MCF 10A (cell line): ENCODE measurements at places on chromosomes 3 and 15. TPM values are rescaled to one million over a fixed set of nuclear protein-coding genes. Genes with fewer than 3 reads are reported as not detected.
A peak's percentile ranks its signal among the peaks of the same experiment; 100 is the strongest.

- no peak overlapping the region for H3K27ac ChIP-seq
- no peak for DNase-seq
- no peak overlapping the region for H3K4me3 ChIP-seq
- H3K27me3 ChIP-seq: peaks cover 90% of the 10 kb centered on the region
- no peaks in the 10 kb centered on the region for H3K36me3 ChIP-seq
Observed at GRCh38 chr15:36880913-36881460, 219.4 kb downstream of the MEIS2 start.

DNA sequence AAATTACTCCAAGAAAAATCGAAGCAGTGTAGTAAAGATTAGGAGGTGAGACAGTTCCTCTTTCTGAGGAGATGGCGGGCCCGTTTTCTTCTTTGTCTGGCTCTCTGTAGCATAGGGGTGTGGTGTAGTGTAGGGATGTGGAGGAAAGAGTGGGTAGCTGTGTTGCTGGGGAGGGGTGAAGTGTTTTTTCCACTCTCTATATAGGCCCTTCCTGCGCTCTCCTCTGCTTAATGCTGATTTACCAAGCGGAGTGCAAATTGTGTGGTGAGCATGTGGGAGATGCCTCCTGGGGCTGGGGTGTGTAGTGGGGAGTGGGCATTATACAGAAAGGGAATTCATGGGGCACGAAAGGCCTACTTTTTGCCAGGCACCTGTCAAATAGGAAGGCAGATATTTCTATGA lies 94.9 kb downstream of the ST6GAL1 start:
- no peaks in the 10 kb centered on the region for H3K36me3 ChIP-seq
- peaks cover 5% of the 10 kb centered on the region for H3K4me1 ChIP-seq
- no peak for DNase-seq
- H3K27me3 ChIP-seq: no peaks in the 10 kb centered on the region
- H3K4me3 ChIP-seq: no peak overlapping the region

DNA sequence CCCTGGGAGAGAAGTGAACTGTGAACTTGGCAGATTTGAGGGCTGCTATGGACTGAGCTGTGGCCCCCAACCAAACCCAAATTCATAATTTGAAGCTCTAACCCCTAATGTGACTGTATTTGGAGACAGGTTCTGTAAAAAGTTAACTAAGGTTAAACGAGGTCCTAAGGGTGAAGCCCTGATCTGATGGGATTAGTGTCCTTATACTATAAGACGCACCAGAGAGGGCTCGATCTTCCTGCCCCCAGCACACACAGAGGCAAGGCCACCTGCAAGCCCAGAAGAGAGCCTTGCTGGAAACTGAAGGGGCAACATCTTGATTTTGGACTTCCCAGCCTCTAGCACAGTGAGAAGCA lies 34.0 kb downstream of the TKT start:
- peaks cover 38% of the 10 kb centered on the region for H3K36me3 ChIP-seq
- no peaks in the 10 kb centered on the region for H3K27me3 ChIP-seq
- no peaks in the 10 kb centered on the region for H3K4me1 ChIP-seq
- no peak for DNase-seq
- H3K4me3 ChIP-seq: no peak overlapping the region
- H3K27ac ChIP-seq: peak overlapping the region; percentile 31

DNA sequence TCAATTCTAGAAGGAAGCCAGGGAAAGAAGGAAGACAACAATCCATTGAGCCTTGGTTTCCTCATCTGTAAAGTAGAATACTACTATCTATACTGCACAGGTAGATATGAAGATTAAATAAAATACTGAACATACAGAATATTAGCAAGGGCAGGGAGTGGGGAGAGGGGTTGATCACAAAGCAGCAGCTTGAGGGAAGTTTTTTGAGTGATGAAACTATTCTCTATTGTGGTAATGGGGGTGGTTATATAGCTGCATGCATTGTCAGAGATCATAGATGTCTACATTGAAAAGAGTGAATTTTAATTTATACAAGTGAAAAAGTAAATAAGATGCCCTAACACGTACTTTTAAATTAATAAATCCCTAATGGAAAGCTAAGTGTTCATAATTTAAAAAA lies 242.6 kb upstream of the LRTM1 start:
- H3K4me1 ChIP-seq: peaks cover 47% of the 10 kb centered on the region
- peak overlapping the region; percentile 99 for H3K27ac ChIP-seq

GRCh38 chr15:96331945-96332636 lies 1.6 kb downstream of the NR2F2 start:
- peak; percentile 73 for DNase-seq
- peaks cover 13% of the 10 kb centered on the region for H3K36me3 ChIP-seq
- peaks cover 28% of the 10 kb centered on the region for H3K4me1 ChIP-seq
- peak overlapping the region; percentile 84 for H3K4me3 ChIP-seq
- H3K27me3 ChIP-seq: no peaks in the 10 kb centered on the region
- H3K27ac ChIP-seq: peak overlapping the region; percentile 98

The RASA2 gene
- total RNA-seq: 15.8 and 19.5 TPM in 2 replicates

DNA sequence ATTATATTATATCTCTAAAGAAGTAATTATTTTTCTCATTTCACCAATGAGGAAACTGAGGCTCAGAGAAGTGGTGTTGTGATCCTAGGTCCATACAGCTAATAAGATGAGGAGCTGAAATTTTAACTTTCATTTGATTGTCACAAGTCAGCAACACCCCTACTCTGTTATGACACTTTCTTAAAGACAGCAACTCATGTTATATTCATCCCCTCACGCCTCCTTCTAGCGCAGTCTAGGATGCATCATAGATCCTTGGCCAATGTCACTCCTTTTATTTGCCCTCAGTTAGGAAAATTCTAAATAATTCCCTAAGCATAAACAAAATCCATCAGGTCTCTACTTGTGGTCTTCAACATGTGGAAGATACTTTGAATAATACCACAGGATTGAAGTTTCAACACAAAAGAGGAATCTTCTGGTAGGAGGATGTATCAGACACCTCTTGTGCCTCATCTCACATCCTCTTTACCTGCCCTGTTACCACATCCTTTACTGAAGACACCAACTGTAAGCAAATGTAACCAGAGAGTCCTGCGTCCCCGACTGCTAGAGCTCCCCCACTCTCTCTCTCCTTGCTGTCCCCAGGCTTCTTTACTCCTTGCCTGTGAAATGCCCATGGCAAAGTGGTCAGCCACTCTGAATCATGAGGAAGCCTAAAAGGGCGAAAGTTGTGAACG lies 53.7 kb downstream of the TRIM42 start:
- no peak overlapping the region for H3K4me3 ChIP-seq
- DNase-seq: no peak
- H3K27ac ChIP-seq: no peak overlapping the region
- H3K4me1 ChIP-seq: no peaks in the 10 kb centered on the region
- no peaks in the 10 kb centered on the region for H3K36me3 ChIP-seq
- peaks cover 50% of the 10 kb centered on the region for H3K27me3 ChIP-seq

- H3K4me1 ChIP-seq: peaks cover 15% of the 10 kb centered on the region
- no peaks in the 10 kb centered on the region for H3K27me3 ChIP-seq
- H3K4me3 ChIP-seq: no peak overlapping the region
- no peak overlapping the region for H3K27ac ChIP-seq
- DNase-seq: no peak
Observed at GRCh38 chr3:77464111-77464688, 424.3 kb downstream of the ROBO2 start.

The AP2M1 gene
- 280 and 301 TPM in 2 replicates for total RNA-seq

GRCh38 chr3:14274999-14275961 lies 96.7 kb downstream of the LSM3 start:
- no peak overlapping the region for H3K4me3 ChIP-seq
- DNase-seq: peak; percentile 43
- H3K36me3 ChIP-seq: no peaks in the 10 kb centered on the region
- no peak overlapping the region for H3K27ac ChIP-seq

- H3K4me1 ChIP-seq: no peaks in the 10 kb centered on the region
- peaks cover 6% of the 10 kb centered on the region for H3K36me3 ChIP-seq
- H3K4me3 ChIP-seq: no peak overlapping the region
- no peak for DNase-seq
- no peaks in the 10 kb centered on the region for H3K27me3 ChIP-seq
- H3K27ac ChIP-seq: no peak overlapping the region
Observed at GRCh38 chr3:43400781-43401730, 114.7 kb downstream of the SNRK start.

- H3K27ac ChIP-seq: no peak overlapping the region
- no peaks in the 10 kb centered on the region for H3K27me3 ChIP-seq
- no peak for DNase-seq
Observed at GRCh38 chr3:176296066-176296597, 901.1 kb downstream of the TBL1XR1 start.

DNA sequence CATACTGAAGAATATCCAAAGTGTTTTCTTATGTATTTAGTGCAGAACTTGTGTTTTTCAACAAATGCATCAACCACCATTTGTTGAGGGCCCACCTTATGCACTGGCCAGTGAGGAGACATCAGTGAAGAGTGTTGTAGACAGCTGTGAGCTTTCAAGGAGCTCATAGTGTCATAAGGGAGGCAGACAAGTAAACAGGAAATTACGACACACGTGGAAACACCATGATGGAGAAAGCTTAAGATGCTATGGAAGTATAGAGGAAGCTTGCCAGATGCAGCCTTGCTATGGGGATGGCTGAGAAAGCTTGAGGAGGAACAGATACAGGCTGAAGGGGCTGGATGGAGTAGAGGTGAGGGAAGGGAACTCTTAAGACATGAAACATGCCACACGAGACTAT lies 50.8 kb upstream of the PSMD6 start:
- H3K27me3 ChIP-seq: no peaks in the 10 kb centered on the region
- H3K36me3 ChIP-seq: no peaks in the 10 kb centered on the region
- no peak overlapping the region for H3K4me3 ChIP-seq
- peaks cover 8% of the 10 kb centered on the region for H3K4me1 ChIP-seq

GRCh38 chr3:102544741-102545140 lies 109.9 kb downstream of the ZPLD1 start:
- H3K4me1 ChIP-seq: no peaks in the 10 kb centered on the region
- no peak for DNase-seq
- H3K27ac ChIP-seq: no peak overlapping the region
- H3K27me3 ChIP-seq: peaks cover 8% of the 10 kb centered on the region

The IMPG2 gene
- total RNA-seq: 0.26 and 0.37 TPM in 2 replicates

DNA sequence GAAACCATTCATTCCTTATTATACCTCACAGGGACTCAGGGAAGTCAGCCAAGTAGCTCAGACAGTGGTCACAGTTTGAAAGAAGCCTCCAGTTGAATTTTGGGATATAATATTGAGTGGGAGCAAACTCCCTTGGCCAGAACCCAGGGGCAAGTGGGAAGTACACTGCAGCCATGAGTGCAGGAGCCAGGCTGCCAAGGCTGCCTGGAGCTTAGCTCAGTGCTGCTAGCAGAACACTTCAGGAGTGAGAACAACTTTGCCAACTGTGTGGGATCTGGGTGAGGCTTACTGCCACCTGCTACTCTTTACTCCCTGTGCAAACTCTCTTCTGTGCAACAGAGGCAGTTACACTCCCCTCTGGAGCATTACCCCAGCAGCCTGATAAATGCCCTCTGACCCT lies 4.6 kb downstream of the OR5K3 start:
- H3K4me1 ChIP-seq: no peaks in the 10 kb centered on the region
- DNase-seq: no peak
- H3K4me3 ChIP-seq: no peak overlapping the region
- H3K27ac ChIP-seq: no peak overlapping the region
- H3K36me3 ChIP-seq: no peaks in the 10 kb centered on the region

GRCh38 chr15:41169781-41170180 lies 53.7 kb upstream of the INO80 start:
- no peak for DNase-seq
- no peaks in the 10 kb centered on the region for H3K36me3 ChIP-seq
- no peak overlapping the region for H3K27ac ChIP-seq
- peaks cover 11% of the 10 kb centered on the region for H3K27me3 ChIP-seq
- H3K4me1 ChIP-seq: no peaks in the 10 kb centered on the region

The GASK1A gene
- not detected in 2 replicates for total RNA-seq

The TMEM158 gene
- 1.4 and 1.9 TPM in 2 replicates for total RNA-seq

GRCh38 chr3:20258371-20258770 lies 72.4 kb upstream of the SGO1 start:
- no peaks in the 10 kb centered on the region for H3K4me1 ChIP-seq
- H3K36me3 ChIP-seq: no peaks in the 10 kb centered on the region
- no peak overlapping the region for H3K27ac ChIP-seq
- no peak for DNase-seq
- no peaks in the 10 kb centered on the region for H3K27me3 ChIP-seq

The HDC gene
- total RNA-seq: not detected in 2 replicates

DNA sequence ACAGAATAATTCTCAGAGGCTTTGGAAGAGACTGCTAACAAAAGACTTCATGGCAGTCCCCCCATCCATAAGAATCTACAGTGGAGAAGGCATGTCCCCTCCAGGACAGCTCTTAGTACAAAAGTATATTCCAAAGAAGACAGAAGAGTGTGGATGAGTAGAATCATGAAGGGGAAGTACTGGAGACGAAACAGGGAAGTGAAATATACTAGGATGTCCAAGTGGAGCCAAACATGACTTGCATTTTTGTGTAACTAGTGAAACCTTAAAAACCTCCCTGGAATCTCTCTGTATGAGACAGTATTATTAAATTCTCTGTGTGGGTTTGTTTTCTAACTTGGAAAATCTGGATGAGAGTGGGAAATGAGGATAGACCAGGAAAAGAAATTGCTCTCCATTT lies 312.4 kb downstream of the RSL24D1 start:
- DNase-seq: no peak
- H3K4me1 ChIP-seq: no peaks in the 10 kb centered on the region
- H3K27me3 ChIP-seq: no peaks in the 10 kb centered on the region

The FMN1 gene
- total RNA-seq: 1.2 and 1.6 TPM in 2 replicates

- H3K36me3 ChIP-seq: no peaks in the 10 kb centered on the region
- H3K4me3 ChIP-seq: no peak overlapping the region
- peak; percentile 74 for DNase-seq
Observed at GRCh38 chr15:71066983-71067382, 48.3 kb upstream of the THSD4 start.

The GOLGA6L9 gene
- 4.1 and 5.3 TPM in 2 replicates for total RNA-seq

The ZNF654 gene
- total RNA-seq: 10.4 and 12.4 TPM in 2 replicates

DNA sequence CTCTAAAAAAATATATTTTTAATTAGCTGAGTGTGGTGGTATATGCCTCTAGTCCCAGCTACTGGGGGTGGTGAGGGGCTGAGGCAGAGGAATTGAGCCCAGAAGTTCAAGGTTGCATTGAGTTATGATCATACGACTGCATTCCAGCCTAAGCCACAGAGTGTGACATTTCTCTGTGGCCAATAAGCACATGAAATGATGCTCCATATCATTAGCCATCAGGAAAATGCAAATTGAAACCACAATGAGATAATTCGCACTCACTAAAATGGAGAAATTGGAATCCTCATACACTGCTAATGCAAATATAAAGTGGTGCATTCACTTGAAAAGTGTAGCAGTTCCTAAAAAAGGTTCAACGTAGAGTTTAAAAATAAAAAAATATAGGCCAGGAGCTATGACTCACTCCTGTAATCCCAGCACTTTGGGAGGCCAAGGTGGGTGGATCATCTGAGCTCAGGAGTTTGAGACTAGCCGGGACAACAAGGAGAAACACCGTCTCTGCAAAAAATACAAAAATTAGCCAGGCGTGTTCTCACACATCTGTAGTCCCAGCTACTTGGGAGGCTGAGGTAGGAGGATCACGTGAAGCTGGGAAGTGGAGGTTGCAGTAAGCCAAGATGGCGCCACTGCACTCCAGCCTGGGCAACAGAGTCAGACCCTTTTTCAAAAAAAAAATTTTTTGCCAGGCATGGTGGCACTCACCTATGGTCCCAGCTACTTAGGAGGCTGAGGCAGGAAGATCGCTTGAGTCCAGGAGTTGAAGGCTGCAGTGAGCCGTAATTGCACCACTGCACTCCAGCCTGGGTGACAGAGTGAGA lies 35.2 kb downstream of the IFT122 start:
- no peak overlapping the region for H3K27ac ChIP-seq
- no peak overlapping the region for H3K4me3 ChIP-seq
- H3K36me3 ChIP-seq: peaks cover 47% of the 10 kb centered on the region
- H3K4me1 ChIP-seq: peaks cover under 1% of the 10 kb centered on the region

- no peak overlapping the region for H3K4me3 ChIP-seq
- H3K27ac ChIP-seq: no peak overlapping the region
- peaks cover 14% of the 10 kb centered on the region for H3K4me1 ChIP-seq
- DNase-seq: no peak
Observed at GRCh38 chr15:71757741-71758530, 52.4 kb upstream of the NR2E3 start.
